Pancreas (tissue), 10 donors: ENCODE measurements at places on chromosomes 5 and 9. TPM values are rescaled to one million over a fixed set of nuclear protein-coding genes. Genes with fewer than 3 reads are reported as not detected.

- no peak for DNase-seq
Measured at GRCh38 chr9:93258419-93258817, 74.5 kb downstream of the WNK2 start.

- no peak for DNase-seq
Measured at GRCh38 chr9:90894986-90895687, 93.5 kb downstream of the SYK start.

- no peak for DNase-seq
Measured at GRCh38 chr9:133533857-133534256, 647 bp upstream of the ADAMTSL2 start.

DNA sequence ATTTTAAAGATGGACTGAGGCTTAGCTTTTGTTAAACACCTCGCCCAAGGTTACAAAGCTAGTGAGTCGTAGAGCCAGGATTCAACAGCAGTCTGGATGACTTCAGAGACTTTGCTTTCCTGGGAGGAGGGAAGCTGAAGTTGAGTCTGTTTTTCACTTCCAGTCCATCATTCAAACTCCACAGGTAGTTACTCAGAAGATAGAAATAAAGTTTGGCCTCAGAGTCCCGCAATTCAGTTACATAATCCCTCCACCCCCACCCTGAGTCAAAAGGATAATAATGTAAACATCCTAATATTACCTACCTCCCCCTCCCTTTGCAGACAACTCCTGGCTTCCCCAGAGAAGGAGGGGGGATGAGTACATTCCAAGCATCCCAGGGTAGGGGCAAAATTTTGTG, 8.1 kb downstream of the HBEGF start:
- DNase-seq: no peak

GRCh38 chr5:146797658-146798057, 80.9 kb downstream of the PPP2R2B start:
- DNase-seq: no peak

- DNase-seq: no peak
Measured at GRCh38 chr5:147558826-147559225, 49.0 kb upstream of the DPYSL3 start.

DNA sequence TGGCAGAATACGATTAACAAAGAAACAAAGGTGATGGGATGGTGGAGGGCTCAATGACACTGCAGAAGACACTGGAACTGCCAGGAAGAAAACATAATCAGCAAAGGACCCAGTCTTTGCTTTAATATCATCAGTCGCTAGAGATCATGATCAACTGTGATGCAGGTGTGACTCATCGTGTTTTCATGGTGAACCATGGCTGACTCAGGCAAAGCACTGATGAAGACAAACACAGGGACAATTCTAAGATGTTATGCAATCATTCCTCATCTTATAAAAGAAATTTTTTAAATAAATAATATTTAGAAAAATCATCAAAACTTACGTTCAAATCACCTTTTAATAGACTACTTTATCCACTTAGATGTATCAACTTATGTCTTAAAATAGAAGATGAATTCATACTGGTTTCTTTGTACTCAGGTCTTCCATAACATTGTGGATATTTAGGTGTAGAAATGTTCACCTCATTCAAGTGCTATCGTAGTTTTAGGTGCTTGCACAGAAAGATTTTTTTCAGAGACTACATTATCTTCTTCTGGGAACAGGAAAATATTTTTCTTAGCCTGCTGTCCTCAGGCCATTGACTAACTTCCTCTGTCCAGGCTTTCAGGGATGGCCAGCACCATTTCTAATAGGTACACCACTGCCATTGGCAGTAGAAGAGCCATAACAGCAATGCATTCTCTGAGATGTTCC, 673.4 kb upstream of the MEF2C start:
- DNase-seq: no peak

DNA sequence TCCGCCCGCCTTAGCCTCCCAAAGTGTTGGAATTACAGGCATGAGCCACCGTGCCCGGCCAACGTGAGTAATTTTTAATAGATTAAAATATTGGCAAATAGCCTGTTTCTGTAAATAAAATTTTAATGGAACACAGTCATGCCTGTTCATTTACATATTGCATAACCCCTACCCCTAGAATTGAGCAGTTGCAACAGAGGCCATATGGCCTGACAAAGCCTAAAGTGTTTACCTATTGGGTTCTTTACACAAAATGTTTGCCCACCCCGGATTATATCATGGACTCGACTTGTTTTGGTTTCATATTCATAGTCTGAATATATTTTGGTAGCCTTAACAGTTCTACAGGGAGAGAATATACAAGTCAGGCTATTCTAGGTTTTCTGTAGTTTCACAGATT, 5.3 kb downstream of the NSA2 start:
- no peak for DNase-seq

DNA sequence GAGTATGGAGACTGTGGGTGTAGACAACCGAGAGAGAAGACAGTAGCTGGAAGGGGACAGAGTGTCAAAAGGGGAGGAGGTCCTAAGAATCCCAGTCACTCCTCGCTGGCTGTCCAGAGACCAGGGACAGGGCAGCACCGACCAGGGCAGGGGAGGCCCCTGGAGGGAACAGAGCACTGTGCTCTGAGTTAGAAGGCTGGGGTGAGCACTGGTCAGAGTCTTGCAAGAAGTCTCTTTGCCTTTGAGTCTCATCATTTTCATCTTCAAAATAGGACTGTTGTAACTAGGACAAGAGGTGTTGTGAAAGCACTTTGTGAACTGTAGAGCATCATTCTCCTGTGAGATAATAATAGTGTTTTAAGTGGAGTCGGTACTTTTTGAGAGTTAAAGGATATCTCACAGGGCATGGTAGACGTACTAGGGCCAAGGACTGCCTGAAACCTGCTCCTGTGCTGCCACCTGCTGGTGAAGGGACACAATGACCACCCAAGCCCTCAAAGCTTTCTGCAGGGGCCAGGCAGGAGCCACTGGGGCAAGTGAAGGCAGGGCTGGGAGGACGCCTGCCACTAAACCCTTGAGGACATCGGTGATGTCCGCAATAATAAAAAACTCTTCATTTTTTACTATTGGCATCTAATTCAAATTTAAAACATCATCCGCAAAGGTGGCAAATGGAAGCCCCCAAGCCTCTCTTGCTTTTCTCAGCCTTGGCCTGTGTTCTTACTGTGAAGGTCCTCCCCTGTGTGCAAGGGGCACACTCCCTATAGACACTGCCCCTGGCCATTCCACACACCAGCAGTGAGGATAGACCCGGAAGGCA, 28.2 kb downstream of the SLC6A7 start:
- DNase-seq: peak; percentile 85

Gene PDCD1LG2
- 0.08 TPM for polyA plus RNA-seq

Gene CCL28
- polyA plus RNA-seq: 6.0 TPM

Gene CCL27
- not detected for polyA plus RNA-seq

Gene IL17B
- polyA plus RNA-seq: not detected

Gene PRLR
- 1.5 TPM for polyA plus RNA-seq

Gene RGMB
- polyA plus RNA-seq: 5.2 TPM

Gene IFNA21
- polyA plus RNA-seq: not detected

Gene IFNA13
- not detected for polyA plus RNA-seq

Gene C9orf57
- polyA plus RNA-seq: not detected

Gene SLC36A3
- polyA plus RNA-seq: not detected
